ENCODE measurements at places on chromosomes 5 and 9.
A peak's percentile ranks its signal among the peaks of the same experiment; 100 is the strongest.

GRCh38 chr9:129781981-129782380 is 21.0 kb upstream of the TOR1B start:
- DNase-seq, result no peak

DNA sequence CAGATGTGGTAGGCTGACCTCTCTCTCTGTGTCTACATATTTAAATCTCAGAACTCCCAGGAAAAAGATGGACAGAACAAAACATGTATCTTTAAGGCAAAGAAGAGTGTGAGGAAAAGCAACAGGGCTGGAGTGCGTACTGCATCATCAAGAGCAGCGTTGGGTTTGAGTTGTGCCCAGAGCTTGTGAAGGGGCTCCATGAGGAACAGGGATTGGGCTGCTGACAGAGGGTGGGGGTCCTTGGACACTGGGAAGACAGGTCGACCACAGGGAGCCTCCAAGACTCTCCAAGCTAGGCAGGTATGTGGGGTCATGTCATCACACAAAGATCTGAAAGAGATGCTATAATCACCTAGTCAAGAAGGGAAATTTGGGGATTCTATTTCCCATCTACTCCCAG is 309.9 kb downstream of the IRX1 start:
- no peak for DNase-seq

DNA sequence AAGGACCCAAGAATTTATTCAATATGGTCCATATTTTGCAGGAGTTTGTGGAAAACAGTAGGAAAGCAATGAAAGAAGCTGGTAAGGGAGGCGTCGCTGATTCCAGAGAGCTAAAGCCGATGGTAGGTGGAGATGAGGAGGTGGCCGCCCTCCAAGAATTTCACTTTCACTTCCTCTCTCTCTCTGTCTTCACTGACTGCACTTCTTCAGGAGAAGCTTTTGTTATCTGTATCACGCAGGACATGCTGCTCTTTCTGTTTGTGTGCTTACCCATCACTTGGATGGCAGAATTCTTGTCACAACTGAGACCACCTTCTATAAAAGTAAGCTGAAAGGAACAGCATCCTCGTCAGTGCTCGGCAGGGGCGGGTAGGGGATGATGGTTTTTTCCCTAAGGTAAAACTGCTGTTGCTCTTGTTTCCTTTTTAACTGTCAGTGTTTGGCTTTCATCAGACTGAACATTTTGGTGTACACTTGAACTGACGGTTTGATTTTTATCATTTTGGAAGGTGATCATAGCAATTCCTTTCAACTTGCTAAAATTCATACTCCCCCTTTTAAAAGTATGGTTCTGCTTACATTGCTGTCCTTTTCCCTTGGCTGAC is 62.4 kb upstream of the FSD1L start:
- peak; percentile 51 for DNase-seq

GRCh38 chr9:14530366-14530765 is 162.9 kb downstream of the ZDHHC21 start:
- DNase-seq, result no peak

- DNase-seq, result no peak
Observed at GRCh38 chr5:54281960-54282692, 28.2 kb downstream of the ARL15 start.
